NCI-H1092 treated with DMSO at 0.1 percent for 48 hours (cell line): ENCODE measurements at places on chromosomes 12 and 14.
A peak's percentile ranks its signal among the peaks of the same experiment; 100 is the strongest.

- no peak for DNase-seq
Measured at GRCh38 chr12:4287325-4288211, 14.0 kb downstream of the CCND2 start.

DNA sequence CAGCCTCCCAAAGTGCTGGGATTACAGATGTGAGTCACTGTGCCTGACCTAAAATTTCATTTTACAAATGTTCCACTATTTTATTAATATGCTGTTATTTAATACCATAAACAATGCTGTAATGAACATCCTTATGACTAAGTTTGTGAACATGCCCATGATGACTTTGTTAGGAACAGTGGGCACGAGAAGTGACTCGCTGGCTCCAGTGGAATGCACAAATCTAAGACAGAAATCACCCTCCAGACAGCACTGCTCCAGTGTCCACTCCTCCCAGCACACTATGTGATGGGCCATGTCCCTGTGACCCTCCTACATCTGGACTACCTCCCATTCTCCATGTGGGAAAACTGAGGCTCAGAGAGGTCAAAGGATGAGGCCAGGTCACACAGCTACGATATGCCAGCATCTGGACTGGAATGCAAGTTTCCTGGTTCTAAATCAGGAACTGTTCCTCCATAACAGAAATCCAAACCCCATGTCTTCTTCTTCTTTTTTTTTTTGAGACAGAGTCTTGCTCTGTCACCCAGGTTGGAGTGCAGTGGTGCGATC is 57.9 kb downstream of the GPR68 start:
- DNase-seq = no peak

DNA sequence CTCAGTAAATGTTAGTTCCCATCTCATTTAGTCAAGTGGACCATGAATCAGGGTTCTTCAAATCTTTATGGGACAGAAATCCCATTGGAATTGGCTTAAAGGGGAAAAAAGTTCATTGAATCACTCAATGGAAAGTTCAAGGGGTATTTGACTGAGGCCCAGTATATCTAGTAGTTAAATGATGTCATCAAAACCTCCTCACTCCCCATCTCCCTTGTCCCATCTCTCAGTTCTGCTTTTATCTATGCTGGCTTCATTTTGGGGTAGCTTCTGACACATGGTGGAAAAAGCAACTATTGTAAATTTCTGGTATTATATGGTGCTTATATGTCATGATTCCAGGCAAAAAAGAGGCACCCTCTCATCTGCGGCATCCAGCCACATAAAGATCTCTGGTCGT is 51.9 kb downstream of the DAAM1 start:
- DNase-seq = no peak

DNA sequence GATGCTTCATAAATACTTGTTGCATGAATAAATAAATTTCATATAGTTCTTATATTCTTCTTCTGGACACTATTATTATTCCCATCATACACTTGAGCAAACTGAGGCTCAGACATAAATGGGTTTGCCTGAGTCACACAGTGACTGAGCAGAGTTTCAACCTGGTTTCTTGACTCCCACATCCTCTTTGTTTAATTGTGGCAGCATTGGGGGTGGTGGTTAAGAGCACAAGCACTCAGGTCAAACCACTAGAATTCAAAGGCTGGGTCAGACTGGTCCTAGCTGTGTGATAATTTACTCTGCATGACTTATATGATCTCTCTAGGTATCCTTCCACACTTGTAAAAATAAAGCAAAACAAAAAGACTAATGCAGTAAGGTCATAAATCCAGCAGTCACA is 274.9 kb upstream of the SRRM4 start:
- no peak for DNase-seq

DNA sequence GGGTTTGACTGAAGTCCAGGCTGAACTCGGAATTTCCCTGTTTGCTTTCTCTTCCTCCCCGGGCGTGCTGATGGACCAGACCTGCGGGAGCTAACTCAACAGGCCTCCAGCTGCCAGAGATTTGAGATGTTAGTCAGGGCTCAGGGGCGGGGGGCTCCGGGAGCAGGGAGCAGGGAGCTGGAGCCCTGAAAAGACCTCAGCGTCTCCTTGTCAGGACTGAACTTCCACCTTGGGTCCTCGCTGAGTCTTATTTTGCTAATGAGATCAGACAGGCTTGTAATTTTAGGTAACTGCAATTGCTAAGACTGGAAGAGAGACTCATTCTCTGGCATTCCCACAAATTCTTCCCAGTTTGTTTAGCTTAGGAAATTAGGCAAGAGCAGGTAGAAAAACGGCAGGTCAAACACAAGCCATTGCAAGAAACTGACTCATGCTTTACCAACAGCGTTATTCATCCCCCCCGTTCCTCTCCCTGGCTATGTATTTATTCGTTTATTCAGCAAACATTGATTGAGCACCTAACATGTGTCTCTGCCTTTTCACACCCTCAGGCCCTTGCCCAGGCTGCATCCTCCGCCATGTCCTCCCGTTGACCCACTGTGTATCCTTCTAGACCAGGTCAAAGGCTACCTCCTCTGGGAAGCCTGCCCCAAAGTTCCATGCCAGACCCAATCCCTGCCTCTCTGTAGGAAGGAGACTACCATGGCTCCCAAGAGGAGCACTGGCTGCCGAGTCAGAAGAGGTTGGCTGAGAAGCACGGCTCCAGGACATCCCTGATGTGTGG is 80.4 kb upstream of the DIO3 start:
- no peak for DNase-seq

DNA sequence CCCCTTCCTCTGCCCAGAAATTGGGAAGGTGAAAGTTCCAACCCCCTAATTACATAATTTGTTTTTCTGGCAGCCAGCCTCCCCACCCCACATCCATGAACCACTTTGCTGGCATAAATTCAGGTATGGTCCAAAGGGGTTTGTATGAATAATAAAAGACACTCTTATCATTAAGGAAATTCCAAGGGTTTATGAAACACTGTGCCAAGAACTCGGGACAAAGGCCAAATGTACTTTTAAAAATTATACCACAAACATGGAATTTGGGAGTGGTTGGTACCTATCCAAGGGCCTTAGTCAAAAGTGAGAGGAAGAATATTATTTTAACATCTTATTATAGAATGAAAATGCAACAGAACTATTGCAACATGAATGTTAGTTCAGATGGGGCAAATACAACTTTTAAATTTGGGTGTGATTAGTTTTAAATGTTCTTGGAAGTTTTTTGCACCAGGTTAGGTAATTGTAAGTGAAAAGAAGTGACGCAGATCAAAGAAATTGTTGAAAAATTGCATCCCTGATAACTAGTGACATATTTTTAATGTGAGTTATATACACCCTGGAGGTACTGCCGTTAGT is 217.8 kb downstream of the TMEM117 start:
- DNase-seq = no peak

DNA sequence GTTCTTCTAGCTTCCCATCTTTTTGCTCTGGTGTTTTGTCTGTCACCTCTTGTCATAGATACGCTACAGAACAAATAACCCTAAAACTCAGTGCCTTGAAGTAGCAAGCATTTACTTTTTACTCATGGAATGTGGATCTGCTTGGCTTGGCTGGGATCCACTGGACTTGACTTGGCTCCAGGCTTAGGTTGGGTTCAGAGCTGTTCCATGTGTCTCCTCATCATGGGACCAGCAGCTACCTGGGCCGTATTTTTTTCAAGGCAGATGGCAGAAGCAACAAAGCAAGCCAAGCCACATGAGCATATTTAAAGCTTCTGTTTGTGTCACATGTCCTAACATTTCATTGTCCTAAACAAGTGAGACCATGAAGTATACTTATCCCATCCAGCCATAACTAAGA is 48.7 kb upstream of the ATF1 start:
- DNase-seq = no peak

GRCh38 chr14:32497248-32497647 is 168.2 kb downstream of the AKAP6 start:
- DNase-seq = no peak

DNA sequence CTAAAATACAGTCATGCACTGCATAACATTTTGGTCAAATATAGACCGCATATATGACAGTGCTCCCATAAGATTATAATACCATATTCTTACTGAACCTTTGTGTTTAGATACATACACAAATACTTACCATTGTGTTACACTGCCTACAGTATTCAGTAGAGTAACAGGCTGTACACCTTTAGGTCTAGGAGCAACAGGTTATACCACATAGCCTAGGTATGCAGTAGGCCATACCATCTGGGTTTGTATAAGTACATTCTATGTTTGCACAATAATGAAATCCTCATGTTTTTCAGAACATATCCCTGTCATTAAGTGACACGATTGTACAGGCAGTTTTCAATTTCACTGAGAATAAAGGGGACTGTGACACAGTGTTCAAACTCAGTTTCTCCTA is 22.3 kb downstream of the KDM5A start:
- no peak for DNase-seq

- no peak for DNase-seq
Measured at GRCh38 chr14:65072937-65073336, 29.4 kb downstream of the MAX start.

GRCh38 chr14:106837870-106838269 is 1311.5 kb downstream of the TMEM121 start:
- no peak for DNase-seq

- DNase-seq = peak; percentile 46
Measured at GRCh38 chr14:103521951-103522563, 573 bp downstream of the CKB start.

DNA sequence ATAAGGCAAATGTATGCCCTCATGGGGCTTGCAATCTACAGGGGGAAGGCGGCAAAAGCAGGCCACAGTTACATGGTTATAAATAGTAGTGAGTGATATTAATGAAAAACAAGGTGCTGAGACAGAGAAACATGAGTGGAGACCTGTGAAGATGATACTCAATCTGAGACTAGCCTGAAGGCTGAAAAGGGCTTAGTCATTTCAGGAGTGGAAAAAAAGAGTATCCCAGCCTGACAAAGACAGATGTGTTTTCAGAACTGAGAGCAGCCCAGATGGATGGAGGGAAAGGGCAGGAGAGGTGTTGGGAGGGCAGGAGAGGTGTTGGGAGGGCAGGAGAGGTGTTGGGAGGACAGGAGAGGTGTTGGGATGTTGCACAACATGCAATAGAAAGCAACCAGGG is 181.9 kb downstream of the C12orf42 start:
- no peak for DNase-seq

DNA sequence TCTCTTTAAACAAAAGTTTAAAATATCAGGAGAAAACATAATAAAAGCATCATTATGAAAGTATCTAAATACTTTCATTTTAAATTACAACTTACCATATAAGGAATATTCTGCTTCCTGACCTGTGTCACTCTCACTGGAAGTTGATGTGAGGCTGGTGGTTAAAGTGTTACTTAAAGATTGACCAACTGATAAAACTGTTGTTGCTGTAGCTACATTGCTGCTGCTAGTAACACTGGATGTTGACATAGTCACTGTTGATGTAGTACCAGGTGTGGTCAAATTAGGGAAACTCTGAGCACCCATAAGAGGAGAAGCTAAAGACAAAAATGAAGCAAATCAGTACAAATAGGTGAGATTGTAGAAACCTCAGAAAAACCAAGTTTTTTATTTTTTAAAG is 79.9 kb downstream of the HECTD1 start:
- no peak for DNase-seq
